ENCODE measurements at places on chromosomes 4 and X.
A peak's percentile ranks its signal among the peaks of the same experiment; 100 is the strongest.

- no peak for DNase-seq
Measured at GRCh38 chr4:13984991-13985800, 357.7 kb upstream of the BOD1L1 start.

DNA sequence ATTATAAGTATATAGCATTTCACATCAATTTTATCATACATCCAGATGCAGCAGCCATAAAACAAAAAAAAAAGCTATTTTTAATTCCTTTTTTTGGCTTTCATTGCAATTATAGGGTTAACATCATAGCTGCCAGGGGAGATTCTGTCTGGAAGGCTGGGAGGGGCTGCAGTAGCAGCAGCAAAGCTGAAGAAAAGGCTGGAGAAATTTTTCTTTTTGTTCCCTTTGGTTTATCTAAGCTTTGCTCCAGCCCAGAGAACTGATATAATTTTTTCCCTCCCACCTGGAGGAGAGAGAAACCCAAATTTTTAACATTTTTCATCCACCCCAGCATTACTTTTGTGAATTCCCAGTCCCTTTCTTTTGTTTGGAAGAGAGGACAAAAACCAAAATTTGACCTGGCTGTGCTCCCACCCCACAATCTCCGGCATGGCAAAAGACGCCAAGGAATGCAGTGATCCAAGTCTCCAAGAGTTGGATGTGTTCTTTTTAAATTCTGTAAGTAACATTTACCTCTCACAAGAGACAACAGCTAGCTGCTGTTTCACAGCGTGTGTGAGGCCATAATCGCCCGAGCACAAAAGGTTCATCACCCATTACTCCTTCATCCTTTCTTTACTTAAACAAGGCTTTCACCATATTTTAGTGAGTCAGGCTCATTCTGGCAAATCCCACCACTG is 25.1 kb upstream of the FAM156A start:
- no peak for DNase-seq

- DNase-seq, result no peak
Measured at GRCh38 chrX:139877710-139878414, 55.0 kb downstream of the ATP11C start.

GRCh38 chr4:9936129-9936644 is 85.1 kb downstream of the SLC2A9 start:
- no peak for DNase-seq

GRCh38 chr4:77022560-77023179 is 53.1 kb downstream of the CCNI start:
- DNase-seq, result no peak

- no peak for DNase-seq
Measured at GRCh38 chr4:8507624-8508023, 67.0 kb downstream of the TRMT44 start.

DNA sequence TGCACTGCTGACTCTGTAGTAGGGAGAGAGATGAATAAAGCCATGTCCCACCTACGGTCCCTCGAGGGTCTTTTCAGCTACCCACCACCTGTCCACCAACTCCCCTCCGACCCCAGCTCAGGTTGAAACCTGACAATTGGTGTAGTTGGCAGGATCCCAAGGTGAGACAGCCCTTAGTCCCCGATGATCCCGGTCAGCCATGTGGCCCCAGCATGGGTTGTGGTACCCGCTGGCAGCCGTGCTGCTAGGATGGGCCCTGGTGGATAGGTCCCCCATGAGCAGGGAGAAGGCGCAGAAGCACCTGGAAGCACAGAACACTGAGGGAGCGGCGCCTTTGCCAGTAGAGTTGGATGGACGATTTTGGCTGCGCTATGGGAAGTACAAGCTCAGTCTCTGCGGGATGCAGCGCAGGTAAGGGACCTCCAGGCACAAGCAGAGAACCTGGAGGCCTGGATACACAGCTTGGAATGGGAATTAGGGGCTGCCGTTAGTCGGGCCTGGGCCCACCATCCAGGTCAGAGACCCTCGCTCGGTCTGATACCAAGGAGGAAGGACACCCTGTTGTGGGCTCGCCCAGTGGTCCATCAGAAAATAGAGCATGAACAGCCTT is 694.6 kb upstream of the AGA start:
- DNase-seq, result no peak

DNA sequence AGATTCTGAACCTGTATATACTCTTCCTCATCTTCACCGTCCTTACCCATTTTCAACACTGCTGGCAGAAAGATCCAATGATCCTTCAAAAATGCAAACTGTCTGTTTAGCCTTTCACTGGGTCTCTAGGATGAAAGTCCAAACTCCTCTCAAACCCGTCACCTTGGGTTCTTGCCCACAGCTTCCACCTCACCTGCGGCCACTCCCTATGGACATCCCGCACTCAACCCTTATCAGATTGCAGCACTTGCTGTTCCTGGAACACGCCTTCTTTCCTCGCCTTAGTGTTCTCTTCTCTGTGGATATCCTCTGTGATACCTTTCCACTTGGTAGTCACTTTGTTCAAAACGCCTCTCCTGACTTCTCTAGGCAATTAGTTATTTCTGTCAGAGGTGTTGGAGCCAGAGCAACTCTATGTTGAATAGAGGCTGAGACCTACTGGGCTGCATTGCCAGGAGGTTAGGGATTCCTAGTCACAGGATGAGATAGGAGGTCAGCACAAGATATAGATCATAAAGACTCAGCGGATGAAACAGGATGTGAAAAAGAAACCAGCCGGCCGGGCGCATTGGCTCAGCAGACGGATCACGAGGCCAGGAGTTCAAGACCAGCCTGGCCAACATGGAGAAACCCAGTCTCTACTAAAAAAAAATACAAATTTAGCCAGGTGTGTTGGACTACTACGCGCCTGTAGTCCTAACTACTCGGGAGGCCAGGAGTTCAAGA is 4.2 kb upstream of the NOCT start:
- no peak for DNase-seq

DNA sequence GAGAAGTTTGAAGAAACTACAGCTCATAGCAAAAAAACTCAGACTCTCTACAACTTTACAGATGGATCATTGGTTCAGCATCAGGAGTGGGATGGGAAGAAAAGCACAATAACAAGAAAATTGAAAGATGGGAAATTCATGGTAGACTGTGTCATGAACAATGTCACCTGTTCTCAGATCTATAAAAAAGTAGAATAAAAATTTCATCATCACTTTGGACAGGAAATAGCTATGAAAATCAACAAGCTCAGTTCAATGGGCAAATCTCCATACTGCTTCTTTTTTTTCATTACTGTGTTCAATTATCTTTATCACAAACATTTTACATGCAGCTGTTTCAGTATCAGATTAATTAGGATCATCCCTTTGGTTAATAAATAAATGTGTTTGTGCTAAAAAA is 76.5 kb upstream of the RAPGEF2 start:
- no peak for DNase-seq

DNA sequence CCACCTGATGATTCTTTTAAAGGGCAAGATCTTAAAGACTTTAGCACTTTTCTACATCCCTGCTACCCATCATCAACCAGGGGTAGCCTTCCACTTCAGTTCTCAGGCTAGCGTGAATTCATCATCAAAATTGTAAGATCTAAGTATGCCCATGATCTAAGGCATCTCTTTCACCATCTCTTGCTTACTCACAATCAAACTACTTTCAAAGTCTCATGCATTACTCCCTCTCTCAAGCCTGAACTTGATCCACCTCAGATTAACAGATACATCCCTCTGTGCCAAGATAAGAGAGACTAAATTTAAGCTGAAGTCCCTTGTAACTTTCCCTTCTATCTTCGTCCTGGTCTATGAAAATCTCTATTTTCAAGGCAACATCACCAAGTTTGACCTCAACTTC is 62.8 kb downstream of the DHX15 start:
- no peak for DNase-seq

DNA sequence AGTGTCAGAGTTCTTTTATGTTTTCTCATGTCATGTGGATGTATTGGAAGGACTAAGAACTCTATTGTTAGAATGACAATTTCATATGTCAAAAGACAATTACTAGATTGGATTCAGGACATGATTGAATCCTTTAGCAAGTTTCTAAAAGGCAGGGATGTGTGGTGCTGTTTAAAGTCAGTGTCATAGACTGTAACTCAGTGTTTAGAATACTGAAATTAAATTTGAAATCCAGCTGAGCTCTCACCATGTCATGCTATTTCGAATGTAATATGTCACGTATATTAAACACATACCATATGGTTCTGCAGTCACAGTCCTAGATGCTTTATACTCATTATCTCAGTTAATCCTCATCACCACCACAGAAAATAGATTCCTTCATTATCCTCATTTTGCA is 7.8 kb downstream of the GUCY1B1 start:
- no peak for DNase-seq

DNA sequence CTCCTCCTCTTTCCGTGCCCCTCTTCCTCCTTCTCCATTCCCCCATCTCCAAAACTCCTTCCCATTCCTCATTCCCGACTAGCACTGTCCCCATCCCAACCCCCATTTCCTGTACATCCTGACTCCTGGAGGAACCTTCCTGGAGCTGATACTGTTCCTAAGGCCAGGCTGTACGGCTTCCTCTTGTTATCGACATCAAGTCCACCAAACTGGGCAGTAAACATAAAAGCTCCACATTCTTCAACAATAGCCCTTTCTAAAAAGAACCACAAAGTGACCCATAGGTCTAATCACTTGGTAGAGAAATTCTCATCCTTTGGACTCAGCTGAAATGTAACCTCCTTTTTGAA is 22.9 kb downstream of the AWAT2 start:
- no peak for DNase-seq

DNA sequence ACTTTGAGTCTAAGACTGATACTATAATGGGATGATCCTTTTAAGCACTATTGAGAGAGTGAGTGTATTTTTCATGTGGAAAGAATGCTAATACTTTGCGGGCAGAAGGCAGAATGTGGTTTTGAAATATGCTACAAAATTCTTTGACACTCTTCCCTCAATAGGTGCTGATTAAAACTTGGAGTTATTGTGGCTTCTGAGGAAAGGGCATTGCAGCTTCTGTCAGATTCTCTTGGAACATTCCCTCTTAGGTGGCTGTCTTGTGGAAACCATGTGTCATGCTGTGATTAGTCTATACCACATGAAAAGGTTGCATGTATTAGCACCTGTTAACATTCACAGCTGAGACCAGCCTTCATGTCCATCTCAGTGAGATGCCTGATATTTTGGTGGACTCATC is 547.0 kb downstream of the STIM2 start:
- DNase-seq, result no peak

DNA sequence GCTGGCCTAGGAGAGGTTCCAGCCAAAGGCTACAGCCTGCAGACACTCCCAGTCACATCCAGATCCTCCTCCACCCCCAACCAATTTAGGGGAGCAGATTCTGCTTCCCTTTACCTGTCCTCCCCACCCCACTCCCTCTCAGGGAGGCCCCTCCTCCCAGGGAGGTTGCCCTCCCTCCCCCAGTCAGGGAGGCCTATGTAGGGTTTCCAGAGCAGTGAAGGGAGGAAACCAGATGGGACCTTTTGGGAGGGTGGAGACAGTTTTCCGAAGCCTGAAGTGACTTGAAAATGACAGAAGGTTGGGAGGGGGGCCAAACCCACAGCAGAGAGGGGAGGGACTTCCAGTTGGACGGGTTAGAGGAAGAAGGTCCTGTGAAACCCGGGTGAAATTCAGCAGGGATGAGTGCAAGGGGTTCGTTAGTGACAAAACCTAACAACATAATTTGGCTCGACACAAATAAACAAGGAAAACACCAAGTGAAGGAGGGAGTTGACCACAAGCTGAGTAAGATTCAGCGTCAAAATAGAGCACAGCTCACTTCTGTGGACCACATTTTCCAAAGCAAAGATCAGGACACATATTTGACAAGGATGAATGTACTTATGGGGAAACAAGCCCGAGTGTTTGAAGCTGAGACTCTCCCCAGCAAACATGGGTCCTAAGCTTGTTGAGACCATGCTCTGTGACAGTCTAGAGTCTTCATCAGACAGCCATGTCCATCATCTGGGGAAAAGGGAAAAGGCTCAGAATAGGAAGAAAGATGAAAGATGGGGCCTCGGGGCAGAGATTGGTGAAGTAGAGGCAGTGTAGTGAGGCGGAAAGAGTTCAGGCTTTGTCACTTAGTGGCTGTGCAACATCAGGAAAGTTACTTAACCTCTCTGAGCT is 46.4 kb downstream of the PRPS1 start:
- no peak for DNase-seq

- peak; percentile 28 for DNase-seq
Measured at GRCh38 chr4:115945026-115945425, 831.6 kb upstream of the NDST4 start.

DNA sequence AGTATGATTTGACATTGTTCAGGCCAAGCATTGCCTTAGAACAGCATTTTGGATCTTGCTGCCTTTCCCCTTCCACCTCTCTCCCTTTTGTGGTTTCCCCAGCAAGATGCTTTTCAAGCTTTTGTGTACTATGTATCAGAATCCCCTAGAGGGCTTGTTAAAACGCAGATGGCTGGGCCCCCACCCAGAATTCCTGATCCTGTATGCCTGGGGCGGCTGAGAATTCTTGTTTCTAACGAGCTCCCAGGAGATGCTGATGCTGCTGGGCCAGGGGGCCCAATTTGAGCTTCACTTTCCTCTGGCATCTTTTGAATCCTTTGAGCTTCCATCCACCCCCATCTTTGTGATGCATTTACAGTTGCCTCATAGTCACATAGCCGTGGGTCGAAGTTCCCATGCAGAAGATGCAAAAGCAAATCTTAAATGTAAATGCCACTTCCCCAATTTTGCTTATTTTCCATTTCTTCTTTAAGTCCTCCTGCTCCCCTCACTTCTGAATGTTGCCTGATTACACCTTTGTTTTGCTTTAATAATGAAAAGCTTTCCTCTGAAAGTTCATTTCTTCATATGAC is 18.5 kb downstream of the HCCS start:
- DNase-seq, result no peak

DNA sequence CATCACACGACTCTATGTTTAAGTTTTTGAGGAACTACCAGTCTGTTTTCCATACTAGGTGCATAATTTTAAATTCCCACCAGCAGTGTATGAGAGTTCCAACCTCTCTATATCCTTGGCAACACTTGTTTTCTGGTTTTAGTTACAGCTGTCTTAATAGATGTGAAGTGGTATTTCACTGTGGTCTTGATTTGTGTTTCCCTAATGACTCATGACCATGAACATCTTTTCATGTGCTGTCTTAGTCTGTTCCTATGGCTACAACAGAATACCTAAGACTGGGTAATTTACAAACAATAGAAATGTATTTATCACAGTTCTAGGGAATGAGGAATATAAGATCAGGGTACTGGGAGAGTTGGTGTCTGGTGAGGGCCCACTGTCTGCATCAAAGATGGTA is 51.5 kb upstream of the GPR78 start:
- no peak for DNase-seq

DNA sequence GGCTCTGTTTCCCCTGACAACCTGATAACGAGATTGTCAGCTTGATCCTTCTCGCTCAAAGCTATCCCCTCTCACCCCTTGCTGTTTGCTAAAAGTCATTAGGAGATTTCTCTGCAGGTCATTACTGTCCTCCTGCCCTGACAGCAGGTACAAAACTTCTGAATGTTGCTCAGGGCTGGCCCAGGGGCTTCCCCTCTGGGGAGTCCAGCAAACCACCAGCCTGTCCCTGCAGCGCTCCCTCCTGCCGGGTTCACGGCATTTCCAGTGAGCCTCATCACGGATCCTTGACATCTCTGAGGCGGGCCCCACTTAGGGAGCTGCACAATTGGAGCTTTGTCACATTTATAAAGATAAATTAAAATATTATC is 5.2 kb upstream of the SORCS2 start:
- DNase-seq, result no peak
